AG09319 (cell line): ENCODE measurements at places on chromosomes 6 and 20.

- DNase-seq: peak; percentile 99
These were observed 8.7 kb upstream of the AP5S1 start for GRCh38 chr20:3811467-3812258.

DNA sequence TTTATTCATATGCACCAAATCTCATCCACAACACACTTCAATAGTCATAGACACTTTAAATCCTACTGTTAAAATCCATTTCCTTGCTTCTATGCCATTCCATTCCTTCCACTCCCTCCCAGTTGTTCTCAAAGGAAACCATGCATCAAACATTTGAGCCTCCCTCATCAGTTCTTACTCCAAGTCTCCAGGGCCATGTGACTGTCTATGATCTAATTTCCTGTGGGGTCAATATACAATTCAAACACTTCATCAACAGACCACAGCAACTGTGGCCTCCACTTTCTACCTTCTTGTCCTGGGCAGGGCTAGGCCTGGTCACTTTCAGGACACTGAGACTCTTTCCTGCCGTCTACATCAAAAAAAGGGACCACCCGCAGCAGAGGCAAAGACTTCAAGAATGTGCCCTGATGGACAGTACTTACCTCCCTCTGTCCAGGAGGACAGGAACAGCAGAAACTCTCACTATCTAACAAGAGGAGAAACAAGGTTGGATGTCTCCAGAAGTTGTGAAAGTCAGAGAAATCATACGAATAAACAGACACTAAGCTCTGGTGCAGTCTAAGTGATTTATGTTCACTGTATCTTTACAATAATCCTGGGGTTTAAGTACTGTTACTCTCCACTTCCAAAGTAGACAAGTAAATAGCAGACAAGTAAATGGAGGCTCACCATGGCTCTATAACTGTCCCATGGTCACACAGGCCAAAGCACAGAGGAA is 160.2 kb downstream of the QRSL1 start:
- DNase-seq: no peak

GRCh38 chr20:51220293-51220706 is 197.4 kb upstream of the KCNG1 start:
- DNase-seq: no peak

DNA sequence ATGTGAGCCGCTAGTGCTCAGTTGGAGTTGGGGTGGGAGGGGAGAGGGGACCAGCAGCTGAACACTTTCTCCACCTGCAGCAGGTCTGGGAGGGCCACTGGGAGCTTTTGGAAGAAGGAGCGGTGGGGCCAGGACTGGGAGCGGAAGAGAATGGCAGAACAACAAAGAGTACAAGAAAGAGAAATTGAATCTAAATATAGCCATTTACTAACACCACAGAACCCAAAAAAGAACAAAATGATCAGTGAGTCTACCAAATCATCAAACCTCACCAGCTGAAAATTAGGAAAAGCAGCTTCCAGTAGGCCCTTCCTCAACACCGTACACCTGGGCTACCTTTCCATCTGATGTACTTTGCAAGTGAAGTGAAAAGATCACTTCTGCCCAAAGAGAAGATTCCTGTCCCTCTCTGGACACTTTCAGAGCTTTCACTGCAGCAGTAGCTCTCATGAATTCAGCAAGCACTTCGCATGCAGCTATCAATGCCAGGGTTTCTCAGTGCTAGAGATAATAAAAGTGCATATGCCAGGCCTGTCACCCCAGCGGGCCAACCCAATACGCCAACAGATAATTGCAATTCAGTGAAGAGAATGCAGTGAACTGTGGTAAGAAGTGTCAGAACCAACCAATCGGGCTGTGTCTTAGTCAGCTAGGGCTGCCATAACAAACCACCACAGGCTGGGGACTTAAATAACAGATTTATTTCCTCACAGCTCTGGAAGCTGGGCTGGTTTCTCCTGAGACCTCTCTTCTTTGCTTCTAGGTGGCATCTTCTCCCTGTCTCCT is 597 bp downstream of the LY86 start:
- DNase-seq: no peak

- DNase-seq: no peak
These were observed 27.7 kb upstream of the EDN1 start for GRCh38 chr6:12262236-12263061.

GRCh38 chr6:158194487-158195280 is 26.5 kb downstream of the GTF2H5 start:
- DNase-seq: no peak

DNA sequence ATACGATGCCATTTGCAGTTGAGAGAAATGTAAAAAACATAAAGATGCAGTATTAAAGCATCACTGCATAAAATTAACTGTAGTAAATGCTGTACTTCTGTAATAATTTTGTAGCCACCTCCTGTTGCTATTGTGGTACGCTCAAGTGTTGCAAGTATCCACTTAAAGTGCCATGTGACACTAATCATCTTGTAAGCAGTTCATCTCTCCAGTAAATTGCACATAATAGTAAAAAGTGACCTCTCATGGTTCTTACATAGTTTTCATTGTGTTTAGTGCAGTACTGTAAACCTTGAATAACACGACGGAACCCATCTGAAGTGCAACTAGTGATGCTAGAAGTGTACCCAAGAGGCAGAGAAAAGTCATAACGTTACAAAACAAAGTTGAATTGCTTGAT is 190.1 kb upstream of the VGLL2 start:
- DNase-seq: no peak

GRCh38 chr6:99282479-99283062 is 66.9 kb downstream of the FAXC start:
- DNase-seq: no peak

GRCh38 chr6:139706912-139707311 is 332.5 kb upstream of the CITED2 start:
- no peak for DNase-seq

- no peak for DNase-seq
These were observed 8.0 kb upstream of the BCAS1 start for GRCh38 chr20:54078296-54078984.

DNA sequence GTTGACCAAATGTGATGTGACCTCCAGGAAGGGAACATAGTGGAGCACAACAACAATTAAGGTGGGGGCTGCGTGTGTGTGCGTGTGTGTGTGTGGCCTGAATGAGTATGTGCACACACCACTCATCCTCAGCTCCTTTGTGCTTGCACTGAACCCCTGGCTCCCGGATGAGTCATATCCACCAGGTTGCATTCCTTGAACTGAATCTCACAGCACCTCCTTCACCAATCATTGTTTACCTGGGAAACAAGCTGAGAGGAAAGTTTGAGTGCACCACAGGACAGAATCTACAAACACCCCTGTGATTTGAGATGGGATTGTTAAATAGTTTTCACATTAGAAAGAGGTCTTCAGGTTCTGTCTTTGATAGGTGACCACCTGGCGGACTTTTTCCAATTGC is 33.7 kb upstream of the GPR6 start:
- no peak for DNase-seq

DNA sequence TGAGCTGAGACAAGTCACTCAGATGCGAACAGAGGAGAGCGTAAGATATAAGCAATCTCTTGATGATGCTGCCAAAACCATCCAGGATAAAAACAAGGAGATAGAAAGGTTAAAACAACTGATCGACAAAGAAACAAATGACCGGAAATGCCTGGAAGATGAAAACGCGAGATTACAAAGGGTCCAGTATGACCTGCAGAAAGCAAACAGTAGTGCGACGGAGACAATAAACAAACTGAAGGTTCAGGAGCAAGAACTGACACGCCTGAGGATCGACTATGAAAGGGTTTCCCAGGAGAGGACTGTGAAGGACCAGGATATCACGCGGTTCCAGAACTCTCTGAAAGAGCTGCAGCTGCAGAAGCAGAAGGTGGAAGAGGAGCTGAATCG is 9.5 kb upstream of the SNRNP48 start:
- no peak for DNase-seq

DNA sequence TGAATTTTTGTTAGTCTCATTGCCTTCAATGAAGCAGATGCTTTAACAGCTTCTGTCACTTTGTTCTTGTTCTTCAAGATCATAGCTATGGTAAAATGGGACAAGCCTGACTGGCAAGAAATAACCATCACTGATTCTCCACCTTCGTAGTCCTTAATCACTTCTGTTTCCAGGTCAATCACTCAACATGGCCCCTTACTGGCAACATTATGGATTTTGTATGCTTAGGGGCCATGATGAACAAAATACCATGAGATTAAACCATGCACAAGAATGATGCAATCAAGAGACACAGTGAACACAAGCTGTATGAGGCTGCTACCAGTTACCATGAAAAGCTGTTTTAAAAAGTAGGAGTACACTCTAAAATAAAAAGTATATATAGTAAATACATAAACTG is 32.8 kb downstream of the ADNP start:
- DNase-seq: no peak

GRCh38 chr6:91045161-91045560 is 458.3 kb upstream of the MAP3K7 start:
- no peak for DNase-seq

GRCh38 chr6:85569323-85569722 is 24.3 kb downstream of the SNX14 start:
- no peak for DNase-seq

DNA sequence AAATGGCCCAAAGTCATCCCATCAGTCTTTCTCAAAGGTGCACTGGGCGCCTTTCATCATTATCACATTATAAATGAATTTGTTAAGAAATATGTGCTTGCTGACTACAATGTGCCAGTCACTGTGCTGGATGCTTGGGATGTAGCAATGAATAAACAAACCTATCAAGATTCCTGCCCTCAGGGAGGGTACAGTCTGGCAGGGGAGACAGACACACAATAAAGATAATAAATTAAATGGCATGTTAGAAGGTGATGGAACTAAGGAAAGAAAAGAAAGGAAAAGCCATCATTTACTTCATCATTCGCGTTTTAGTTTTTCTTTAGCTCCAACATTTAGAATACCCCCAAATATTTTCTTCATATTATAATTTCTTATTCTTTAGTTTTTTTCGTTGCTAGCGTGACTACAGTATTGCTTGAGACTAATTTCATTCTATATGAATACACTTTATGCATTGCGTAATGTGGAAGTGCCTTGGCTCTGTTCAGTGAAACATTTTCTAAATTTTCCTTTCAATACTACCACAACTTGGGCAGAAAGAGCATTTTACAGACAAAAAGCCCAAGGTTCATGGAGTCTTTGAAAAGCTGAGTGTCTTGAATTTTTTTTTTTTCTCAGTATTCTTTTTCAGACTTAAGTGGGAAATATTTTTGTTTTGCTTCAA is 48.7 kb upstream of the CITED2 start:
- no peak for DNase-seq

GRCh38 chr6:24391208-24391607 is 11.5 kb upstream of the MRS2 start:
- no peak for DNase-seq

DNA sequence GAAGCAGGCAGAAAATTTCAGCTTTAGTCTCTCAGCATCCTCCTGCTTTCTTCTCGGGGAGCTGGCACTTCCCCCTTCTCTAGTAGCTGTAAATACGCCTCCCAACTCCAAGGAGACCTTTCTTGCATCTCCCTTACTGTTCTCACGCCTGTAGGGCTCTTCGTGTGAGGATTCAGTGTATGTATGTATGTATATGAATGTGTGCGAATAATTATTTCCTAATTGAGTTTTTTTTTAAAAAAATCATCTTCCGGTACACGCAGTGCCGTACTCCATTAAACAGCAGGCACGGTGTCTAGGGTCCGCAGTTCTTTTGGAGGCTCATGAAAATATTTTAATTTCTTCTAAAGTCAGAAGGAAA is 85.4 kb downstream of the HFE start:
- no peak for DNase-seq

DNA sequence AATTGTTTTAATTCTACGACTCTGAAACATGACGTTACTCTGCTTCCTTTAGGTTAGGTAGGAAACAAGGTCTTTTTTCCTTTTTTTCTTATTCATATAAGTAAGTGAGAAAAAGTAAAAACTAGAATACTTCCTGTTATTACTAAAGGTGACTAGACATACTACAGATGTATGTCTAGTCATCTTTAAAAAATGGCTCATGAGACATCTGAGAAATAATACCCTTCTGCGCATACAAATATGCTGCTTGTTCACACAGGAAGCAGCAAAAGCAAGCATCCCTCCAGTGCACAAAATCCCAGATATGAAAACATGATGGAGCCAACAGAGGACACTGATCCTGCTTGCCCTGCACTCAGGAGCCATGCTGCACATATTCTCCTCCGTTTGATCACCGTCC is 699.1 kb downstream of the EPM2A start:
- no peak for DNase-seq

DNA sequence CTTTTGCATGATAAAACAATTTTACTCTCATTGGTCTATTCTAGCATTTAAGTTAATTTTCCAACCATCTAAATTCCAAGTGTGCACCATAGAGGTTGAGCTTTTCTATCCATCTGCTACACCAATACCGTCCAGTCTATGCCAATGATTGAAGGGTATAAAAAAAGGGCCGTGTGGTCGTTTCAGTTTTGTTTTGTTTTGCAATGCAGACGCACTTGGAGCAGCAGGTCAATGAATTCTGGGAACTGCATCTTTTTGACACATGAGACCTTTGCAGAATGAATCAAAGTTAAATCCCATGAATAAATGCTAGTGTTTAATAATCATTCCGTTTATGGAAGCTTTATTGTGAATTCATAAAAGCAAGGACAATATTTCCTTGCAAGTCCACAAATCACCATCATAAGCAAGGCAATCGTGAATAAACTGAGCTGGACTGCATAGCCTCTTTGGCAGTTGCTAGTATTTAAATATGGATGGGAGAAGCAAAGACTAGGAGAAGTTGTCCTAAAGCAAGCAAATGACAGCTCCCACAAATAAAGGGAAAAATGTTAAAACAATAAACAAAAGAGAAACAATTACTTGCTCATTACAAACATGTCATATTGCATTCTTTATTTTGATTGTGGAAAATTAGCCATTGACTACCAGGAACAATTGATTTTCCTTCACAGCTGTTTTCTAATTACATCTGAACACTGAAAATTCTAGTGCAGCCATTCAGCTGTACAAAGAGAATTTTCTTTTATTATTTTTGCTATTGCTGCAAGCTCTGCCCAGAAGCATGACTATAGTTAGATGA is 649.7 kb upstream of the GJE1 start:
- no peak for DNase-seq

DNA sequence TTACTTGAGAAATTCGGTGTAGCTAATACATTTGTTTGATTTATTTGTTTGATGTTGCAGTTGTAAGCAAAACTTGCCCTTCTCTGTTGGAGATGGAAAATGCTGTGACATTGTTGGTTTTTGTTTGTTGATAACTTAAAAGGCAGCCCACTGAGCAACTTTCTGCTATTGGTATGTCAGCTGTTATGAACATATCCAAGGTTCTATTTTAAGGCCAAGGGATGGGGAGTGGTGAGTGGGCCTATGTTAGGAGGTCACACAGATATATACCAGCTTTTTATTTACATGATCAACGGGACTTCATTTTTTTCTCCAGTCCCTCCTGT is 5.7 kb downstream of the QKI start:
- no peak for DNase-seq

- no peak for DNase-seq
These were observed 517.6 kb downstream of the BTBD3 start for GRCh38 chr20:12435268-12435667.

GRCh38 chr6:127570739-127571389 is 6.1 kb upstream of the C6orf58 start:
- no peak for DNase-seq
